Dorsolateral prefrontal cortex (tissue), 122 donors: ENCODE measurements at places on chromosomes 3 and 15. TPM values are rescaled to one million over a fixed set of nuclear protein-coding genes. Genes with fewer than 3 reads are reported as not detected.

CLDND1 gene
- total RNA-seq: 729 TPM

FEM1B gene
- 80.8 TPM for total RNA-seq

- DNase-seq: no peak
Measured at GRCh38 chr3:38190481-38190881, 25.1 kb downstream of the OXSR1 start.

DNA sequence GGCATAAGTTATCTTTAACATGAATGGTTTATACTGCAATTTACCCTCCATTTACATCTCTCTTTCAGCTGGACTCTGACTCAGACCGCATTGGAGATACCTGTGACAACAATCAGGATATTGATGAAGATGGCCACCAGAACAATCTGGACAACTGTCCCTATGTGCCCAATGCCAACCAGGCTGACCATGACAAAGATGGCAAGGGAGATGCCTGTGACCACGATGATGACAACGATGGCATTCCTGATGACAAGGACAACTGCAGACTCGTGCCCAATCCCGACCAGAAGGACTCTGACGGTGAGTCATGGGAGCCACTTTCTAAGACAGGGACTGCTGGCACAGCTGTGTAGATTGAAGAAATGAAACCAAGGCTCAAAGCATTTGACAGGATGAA lies 11.6 kb downstream of the THBS1 start:
- DNase-seq: no peak

FANCD2OS gene
- not detected for total RNA-seq

GRCh38 chr3:154224366-154224765 lies 99.9 kb downstream of the DHX36 start:
- DNase-seq: no peak

DNA sequence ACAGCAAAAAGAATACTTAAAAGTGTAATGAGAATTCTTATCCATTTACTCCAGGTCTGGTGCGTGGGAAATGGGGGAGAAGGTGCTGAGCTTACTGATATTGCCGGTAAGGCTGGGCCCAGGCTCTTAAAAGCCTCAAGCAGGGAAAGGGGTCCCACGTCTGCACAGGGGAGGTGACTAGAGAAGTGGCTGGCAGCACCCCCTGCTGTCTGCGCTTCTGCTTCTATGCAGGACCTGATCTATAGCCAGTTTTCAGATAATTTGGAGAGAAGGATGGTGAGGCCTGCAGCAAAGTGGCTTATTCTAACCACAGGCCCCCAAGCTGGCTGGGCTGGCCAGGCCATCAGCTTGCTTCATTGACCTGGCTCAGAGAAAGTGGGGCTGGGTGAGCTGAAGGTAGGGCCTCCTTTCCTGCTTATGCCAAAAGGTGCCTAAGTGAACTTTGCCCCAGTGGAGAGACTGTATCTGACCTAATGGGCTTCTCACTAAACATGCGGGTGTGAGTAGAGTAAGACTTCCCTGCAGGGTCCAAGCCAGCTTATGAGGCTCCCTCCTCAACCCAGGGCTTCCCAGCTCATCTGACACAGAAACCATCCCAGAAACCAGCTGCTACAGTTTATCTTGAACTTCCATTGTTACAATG lies 30.9 kb upstream of the ATP1B3 start:
- no peak for DNase-seq

GATM gene
- 212 TPM for total RNA-seq

KNG1 gene
- not detected for total RNA-seq

FBXO22 gene
- 20.3 TPM for total RNA-seq

GRCh38 chr3:149657321-149657925 lies 402 bp downstream of the WWTR1 start:
- DNase-seq: no peak
